ENCODE measurements at places on chromosomes 3 and 15. TPM values are rescaled to one million over a fixed set of nuclear protein-coding genes. Genes with fewer than 3 reads are reported as not detected.

GLDN gene
- 0.96 TPM for total RNA-seq

- DNase-seq: no peak
These were observed 1.8 kb downstream of the NUSAP1 start for GRCh38 chr15:41334293-41335120.

ATP2B2 gene
- total RNA-seq: 1.4 TPM

DNA sequence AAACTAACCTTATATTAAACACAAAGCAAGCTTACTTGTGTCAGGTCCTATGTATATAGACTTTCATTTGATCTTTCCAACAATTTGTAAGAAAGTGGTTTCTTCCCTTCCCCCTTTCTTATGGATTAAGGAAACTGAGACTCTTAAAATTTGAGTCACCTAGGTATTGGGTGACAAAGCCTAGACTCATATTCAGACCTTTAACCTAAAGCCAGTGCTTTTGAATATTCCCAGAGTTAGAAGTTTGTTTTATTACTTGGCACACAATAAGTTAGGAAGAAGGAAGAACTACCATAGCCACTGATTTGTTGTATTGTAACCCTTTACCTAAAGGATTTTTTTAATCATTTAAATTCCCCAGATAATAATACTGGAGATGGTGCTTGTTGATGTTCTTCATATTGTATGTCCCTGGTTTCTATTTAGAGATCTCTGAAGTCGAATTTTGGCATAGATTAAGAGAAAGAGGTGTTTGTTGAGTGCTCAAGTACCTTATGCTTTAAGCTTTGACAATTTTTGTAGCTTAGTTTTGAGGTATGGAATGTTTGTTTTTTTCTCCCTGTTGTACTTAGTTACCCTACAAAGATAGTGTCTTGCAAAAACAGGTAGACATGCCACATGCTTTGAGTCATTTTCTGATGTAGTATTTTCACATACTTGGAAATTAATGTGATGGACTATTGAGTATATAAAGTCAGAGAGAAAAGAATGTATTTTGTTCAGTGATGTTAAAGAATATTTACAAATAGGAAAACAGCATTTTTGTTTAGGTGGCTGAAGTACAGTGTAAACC is 11.2 kb downstream of the TSC22D2 start:
- no peak for DNase-seq

DNA sequence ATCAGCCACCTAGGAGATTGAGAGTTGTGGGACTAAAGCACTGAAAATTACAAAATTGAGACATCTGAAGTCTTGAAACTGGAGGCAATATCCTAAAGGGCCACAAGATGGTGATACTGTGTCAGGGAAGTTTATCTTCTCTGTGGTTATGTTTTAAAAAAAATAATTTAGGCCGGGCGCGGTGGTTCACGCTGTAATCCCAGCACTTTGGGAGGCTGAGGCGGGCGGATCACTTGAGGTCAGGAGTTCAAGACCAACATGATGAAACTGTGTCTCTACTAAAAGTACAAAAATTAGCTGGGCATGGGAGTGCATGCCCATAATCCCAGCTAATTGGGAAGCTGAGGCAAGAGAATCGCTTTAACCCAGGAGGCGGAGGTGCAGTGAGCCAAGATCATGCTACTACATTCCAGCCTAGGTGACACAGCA is 17.9 kb upstream of the NIT2 start:
- peak; percentile 70 for DNase-seq

IDH2 gene
- 90.8 TPM for total RNA-seq

DNA sequence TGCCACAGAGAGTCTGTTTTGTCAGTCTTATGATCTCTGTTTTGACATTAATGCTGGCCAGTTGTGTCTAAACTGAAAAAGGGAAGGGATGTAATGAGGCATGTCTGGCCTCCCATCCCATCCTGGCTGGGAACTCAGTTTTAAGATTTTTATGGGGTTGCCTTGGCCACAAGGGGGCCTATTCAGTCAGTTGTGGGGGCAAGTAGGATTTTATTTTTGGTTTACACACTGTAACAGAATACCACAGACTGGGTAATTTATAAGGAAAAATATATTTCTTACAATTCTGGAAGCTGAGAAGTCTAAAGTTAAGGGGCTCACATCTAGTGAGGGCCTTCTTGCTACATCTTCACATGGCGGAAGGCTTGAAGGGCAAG is 129.8 kb downstream of the TMEM108 start:
- DNase-seq: no peak

GRCh38 chr3:15315003-15315402 is 17.4 kb downstream of the SH3BP5 start:
- no peak for DNase-seq
